ENCODE measurements at places on chromosomes 4 and X.

DNA sequence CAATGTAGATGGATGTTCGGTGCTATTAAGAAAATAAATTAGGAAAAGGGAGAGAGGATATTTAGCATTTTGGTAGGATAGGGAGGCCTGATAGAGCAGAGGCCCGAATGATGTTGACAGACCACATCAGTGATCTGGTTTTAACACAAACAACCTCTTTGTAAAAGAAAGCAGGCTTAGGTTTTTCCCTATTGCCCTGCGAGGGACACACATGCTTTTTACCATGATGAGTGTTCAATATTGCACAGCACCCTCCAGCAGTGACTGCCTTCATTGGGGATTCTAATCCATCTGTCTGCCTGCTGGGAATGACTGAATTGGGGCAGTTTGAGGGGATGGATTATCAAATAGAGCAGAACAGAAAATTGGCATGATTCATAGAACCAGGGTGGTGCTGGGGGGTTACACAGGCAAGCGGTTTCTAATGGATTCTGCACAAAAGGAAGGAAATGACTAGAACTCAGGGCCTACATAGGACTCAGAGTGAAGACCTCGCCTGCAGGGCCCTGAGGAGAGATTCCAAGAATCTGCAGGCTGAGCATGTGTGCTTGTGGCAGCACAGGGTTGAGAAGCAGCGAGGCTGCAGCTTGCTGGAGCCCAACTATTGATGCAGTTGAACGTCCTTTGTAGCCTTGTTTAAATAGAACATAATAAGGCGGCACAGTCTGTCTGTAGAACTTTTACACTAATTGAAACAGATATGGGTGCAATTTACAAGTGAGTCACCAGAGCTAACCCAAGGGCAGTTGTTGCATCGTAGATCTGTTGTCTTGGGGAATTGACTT is 58.0 kb downstream of the RHOH start:
- DNase-seq, result no peak

DNA sequence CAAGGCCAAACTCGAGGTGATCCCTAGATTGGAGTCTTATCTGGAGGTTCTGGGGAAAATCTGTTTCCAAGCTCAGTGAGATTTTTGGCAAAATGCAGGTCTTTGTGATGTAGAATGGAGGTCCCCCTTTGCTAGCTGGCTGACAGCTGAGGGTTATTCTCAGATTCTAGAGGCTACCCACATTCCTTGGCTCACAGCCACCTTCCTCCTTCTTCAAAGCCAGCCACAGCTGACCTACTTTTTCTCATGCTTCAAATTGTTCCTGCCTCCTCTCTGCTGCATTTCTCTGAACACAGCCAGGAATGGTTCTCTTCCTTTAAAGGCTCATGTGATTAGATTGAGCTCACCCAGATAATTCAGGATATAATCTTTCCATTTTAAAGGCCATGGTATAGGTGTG is 86.9 kb downstream of the VCX3A start:
- no peak for DNase-seq

- no peak for DNase-seq
Measured at GRCh38 chr4:37631551-37631950, 54.6 kb downstream of the RELL1 start.

- no peak for DNase-seq
Measured at GRCh38 chrX:87516717-87517121, 883 bp upstream of the KLHL4 start.

- DNase-seq, result no peak
Measured at GRCh38 chr4:1218634-1219565, 30.0 kb downstream of the CTBP1 start.

DNA sequence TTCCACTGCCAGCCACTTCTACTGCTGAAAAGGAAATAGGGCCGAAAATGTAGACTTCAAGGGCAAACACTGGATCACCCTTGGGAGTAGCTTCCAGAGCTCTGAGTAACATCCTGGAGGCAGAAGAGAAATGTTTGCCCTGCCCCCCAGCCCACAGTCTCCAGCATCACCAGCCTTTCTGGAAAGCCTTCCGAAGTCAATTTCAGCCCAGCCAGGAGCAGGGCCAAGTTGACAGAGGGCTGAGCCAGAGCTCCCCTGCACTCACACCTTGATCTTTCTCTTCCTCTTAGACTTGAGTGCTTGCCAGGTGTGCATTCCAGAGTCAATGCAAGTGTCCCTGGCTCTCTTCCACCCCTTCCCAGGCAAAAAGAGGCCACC is 35.2 kb downstream of the SLC25A5 start:
- DNase-seq, result no peak

DNA sequence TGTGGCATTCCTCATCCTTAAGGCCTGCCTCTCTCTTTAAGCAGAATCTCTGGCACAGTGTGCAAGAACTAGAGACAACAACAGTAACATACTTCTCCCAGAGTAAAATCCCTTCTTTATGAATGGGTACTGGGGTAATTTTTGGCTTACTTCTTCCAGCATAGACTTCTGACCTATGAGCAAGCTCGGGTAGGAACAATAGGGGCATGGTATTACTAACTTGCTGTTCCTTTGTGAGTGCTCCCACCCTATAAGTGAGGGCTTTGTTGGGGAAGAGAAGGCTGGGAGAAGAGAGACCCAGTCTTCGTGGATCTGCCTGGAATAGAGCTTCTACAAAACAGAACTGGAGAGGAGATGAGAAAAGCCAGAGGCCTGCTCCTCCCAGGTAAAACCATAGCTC is 30.2 kb downstream of the CLDN2 start:
- no peak for DNase-seq

GRCh38 chrX:118251271-118251670 is 94.6 kb upstream of the WDR44 start:
- DNase-seq, result no peak

- DNase-seq, result no peak
Measured at GRCh38 chr4:19030048-19030447, 1008.5 kb upstream of the LCORL start.

DNA sequence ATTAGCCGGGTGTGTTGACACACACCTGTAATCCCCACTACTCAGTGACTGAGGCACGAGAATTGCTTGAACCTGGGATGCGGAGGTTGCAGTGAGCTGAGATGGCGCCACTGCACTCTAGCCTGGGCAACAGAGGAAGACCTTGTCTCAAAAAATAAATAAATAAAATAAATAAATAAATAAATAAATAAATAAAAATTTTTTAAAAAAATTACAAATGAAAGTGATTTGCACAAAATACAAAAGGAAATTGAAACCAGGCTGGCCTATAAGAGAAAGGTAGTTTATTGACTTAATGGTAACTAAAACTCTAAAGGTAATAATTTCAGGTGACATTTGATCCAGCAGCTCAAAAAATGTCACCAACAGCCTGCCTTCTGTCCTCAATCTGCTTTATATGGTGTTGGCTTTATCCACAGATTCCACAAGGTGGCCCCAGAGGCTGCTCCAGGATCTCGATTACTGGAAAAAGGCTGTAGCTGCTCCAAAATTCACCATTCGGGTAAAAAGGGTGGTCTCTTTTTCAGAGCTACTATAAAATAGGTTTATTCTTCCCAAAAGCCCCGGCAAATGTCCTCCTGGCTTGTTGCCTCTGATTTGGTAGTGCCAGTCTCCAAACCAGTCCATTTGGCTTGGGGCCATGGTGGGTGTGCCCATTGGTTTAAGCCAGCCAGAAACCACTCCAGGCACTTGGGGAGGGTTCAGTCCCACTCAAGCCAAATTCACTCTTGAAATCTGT is 61.4 kb upstream of the TRIM2 start:
- DNase-seq, result peak; percentile 57

- no peak for DNase-seq
Measured at GRCh38 chr4:111854494-111855087, 290.7 kb upstream of the FAM241A start.

- no peak for DNase-seq
Measured at GRCh38 chr4:76991161-76991660, 41.7 kb downstream of the SEPTIN11 start.

- no peak for DNase-seq
Measured at GRCh38 chr4:163269166-163269565, 63.2 kb downstream of the NPY1R start.

DNA sequence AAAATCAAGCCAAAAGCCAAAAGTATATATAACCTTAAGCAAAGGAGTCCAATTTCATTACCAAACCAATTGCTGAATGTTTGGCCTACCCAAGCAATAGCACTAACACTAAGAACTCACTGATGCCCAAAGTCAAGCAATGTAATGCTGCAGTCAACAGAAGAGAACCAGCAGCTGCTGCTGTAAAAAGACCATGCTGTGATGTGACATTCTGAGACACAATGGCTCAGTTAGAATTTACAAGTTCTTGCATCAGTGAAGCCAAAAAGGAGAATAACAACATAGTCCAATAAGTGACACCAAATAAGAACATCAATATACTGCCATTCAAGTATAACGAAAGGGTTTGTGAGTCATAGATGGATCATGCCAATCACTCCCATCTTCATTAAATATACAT is 514.0 kb upstream of the DIAPH2 start:
- no peak for DNase-seq

GRCh38 chrX:154840856-154841255 is 6.4 kb upstream of the SMIM9 start:
- no peak for DNase-seq

DNA sequence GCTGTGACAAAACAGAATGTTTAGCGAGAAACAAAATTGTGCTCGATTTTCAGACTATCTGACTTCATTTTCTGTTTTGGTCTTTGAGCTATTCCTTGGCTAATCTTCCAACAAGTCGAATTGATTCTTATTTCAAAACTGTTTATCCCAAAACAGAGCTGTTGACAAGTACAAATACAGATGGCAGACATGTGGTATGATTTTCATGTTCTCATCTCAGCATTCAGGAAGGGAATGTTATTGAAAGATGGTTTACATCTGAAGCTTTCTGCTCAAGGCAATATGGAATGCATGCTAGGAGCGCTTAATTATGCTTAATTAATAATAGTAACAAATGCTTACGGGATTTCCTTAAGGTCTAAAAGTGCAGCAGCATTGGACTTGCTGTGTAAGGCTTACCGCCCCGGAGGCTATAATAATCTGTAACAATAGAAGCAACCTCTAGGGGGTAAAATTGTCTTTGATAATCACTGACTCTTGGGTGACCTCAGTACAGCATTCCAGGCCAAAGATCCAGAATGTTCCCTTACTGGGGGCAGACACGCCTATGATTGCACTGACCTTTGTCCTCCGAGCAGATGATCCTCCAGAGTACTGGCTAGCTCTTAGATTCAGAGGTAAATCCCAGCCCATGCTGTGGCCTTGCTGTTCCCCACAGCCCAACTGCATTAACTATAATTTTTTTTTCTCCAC is 16.4 kb downstream of the LSM6 start:
- DNase-seq, result no peak

DNA sequence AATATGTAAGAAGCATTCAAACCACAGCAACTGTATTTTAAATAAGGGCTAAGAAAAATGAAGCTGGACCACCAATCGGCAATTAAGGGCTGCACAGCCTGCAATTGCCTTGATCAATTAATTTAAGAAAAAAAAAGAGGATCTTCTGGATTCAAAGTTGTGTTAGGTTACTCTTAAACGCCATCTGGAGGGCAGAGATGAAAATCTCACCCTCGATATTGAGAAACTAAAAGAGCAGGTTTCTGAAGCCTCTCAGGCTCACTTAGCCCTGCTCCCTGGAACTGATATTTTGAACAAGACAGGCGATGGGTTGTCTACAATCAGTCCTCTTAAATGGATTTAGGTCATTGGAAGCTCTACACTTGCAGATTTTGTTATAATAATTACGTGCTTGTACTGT is 579.4 kb downstream of the GRXCR1 start:
- no peak for DNase-seq

DNA sequence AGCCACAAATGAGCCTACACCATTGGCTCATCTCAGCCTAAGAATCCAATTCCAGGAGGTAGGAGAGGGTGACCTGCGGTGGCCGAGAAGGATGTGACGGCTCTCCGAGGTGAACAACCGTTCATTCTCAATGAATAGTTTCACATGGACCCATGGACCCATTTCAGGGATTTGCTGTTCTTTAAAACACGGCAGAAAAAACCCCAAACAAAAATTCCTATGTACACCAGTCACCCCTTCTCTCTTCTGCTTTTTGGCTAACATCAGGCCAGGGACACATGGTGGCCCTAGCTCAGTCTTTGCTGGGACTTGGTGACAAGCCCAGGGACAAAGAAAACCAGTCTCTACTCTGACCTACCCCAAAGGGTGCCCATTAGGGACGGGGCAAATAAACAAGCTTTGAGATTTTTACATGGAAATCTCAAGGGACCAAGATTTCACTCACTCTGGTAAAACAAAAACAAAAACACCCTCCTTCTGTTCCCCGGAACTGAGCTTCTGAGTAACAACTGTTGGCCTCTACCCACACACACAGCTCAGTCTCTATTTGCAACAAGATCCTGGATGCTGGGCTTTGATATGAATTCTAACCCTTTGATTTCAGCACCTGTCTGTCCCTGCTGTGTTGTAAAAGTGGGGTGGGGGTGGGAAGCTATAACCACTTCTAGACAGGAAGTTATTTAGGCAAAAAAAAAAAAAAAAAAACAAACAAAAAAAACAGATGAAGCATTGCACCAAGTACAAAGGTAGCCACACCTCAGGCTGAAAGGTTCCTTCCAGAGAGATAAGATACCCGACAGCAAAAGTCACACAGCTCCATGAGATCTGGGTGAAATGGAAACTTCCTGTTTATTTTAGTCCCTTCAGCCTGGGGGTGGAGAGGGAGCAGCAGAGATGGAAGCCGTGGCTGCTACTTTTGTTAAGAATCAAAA is 49.0 kb downstream of the DDX3X start:
- no peak for DNase-seq

GRCh38 chr4:159413306-159413943 is 310.5 kb downstream of the RAPGEF2 start:
- no peak for DNase-seq

- no peak for DNase-seq
Measured at GRCh38 chr4:108931926-108932325, 169.1 kb upstream of the ETNPPL start.

DNA sequence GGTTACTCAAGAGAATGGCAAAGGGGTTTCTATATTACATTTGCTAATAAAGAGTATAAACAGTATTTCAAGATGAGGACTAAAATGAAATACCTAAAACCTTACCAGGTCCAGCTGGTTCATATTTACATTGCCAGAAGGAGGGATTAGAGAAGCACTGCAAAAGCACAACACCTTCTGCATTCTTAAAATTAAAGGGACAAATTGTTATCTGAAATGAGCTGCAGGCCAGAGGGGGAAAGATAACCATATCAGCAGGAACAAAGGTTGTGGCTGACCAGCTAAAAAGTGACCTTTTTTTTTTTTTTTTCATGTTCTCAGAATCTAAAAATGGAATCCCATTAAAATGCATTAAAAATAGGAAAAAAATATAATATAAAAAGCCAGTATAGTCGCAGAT is 39.7 kb downstream of the AFF2 start:
- no peak for DNase-seq

- DNase-seq, result no peak
Measured at GRCh38 chrX:97401154-97401553, 517.4 kb downstream of the RPA4 start.

- no peak for DNase-seq
Measured at GRCh38 chrX:37690119-37690518, 4.5 kb downstream of the XK start.

GRCh38 chr4:52638717-52639116 is 20.4 kb downstream of the USP46 start:
- no peak for DNase-seq

DNA sequence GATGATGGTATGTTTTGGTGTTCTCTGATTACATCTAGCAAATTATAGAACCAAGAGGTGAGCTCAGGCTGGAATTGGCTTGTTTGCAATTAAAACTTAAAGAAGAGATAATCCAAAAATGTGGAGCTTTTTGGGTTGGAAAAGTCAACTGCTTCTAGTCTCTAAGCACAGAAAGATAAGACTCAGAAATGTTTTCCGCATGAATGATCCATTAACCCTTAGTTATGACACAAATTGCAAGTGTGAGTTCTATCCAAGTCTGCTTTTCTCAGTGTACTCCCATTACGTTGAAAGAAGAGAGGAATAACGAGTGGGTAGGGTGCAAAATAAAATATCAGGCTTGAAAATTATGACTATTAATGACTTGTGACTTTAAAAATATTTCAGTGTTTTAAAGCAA is 38.5 kb downstream of the HPGD start:
- no peak for DNase-seq
